Endothelial cell (in vitro differentiated cells): ENCODE measurements at places on chromosomes 12 and 14. TPM values are rescaled to one million over a fixed set of nuclear protein-coding genes. Genes with fewer than 3 reads are reported as not detected.

GRCh38 chr12:81170072-81170471 is 92.2 kb downstream of the ACSS3 start:
- no peak overlapping the region for H3K27ac ChIP-seq
- peaks cover 2% of the 10 kb centered on the region for H3K27me3 ChIP-seq
- DNase-seq: no peak
- H3K36me3 ChIP-seq: no peaks in the 10 kb centered on the region
- no peak overlapping the region for H3K4me3 ChIP-seq

- H3K27ac ChIP-seq: no peak overlapping the region
- H3K4me3 ChIP-seq: no peak overlapping the region
- peak; percentile 6 for DNase-seq
- no peaks in the 10 kb centered on the region for H3K36me3 ChIP-seq
Measured at GRCh38 chr14:98408024-98408555, 863.9 kb downstream of the BCL11B start.

GRCh38 chr14:50667684-50667995 is 466 bp downstream of the SAV1 start:
- no peak for DNase-seq
- H3K36me3 ChIP-seq: no peaks in the 10 kb centered on the region
- H3K27me3 ChIP-seq: peaks cover 3% of the 10 kb centered on the region
- H3K4me1 ChIP-seq: peaks cover 8% of the 10 kb centered on the region

GRCh38 chr12:69655616-69656340 is 43.3 kb downstream of the BEST3 start:
- H3K36me3 ChIP-seq: no peaks in the 10 kb centered on the region
- H3K27ac ChIP-seq: no peak overlapping the region
- DNase-seq: no peak
- no peaks in the 10 kb centered on the region for H3K27me3 ChIP-seq
- H3K4me1 ChIP-seq: no peaks in the 10 kb centered on the region

DNA sequence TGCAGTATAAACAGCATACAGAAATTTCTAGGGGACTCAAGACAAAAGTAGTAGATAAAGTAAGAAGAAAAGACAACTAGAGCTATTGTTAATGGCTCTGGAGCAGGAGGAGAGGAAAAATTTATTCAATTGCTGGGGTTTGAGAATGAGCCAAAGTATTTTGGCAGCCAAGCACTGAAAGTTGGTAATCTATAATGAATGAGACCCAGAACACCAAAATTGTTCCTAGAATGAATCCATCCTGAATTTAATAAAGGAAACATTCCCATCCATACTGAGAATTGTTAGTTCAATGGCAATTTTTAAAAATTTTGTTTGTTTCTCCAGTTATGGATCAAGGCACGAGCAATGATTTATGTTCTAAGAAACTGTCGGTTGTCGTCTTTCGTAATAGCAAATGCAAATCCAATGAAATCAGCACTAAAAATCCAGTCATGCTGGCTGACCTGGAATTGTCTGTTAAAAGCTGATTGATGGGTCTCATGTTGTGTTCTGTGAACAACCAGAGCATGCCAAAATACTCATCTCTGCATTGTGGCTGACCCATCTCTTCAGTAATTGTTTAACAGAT is 170.9 kb upstream of the LMNTD1 start:
- H3K4me3 ChIP-seq: no peak overlapping the region
- peaks cover under 1% of the 10 kb centered on the region for H3K4me1 ChIP-seq
- H3K27me3 ChIP-seq: no peaks in the 10 kb centered on the region
- H3K36me3 ChIP-seq: no peaks in the 10 kb centered on the region
- no peak overlapping the region for H3K27ac ChIP-seq
- no peak for DNase-seq

DNA sequence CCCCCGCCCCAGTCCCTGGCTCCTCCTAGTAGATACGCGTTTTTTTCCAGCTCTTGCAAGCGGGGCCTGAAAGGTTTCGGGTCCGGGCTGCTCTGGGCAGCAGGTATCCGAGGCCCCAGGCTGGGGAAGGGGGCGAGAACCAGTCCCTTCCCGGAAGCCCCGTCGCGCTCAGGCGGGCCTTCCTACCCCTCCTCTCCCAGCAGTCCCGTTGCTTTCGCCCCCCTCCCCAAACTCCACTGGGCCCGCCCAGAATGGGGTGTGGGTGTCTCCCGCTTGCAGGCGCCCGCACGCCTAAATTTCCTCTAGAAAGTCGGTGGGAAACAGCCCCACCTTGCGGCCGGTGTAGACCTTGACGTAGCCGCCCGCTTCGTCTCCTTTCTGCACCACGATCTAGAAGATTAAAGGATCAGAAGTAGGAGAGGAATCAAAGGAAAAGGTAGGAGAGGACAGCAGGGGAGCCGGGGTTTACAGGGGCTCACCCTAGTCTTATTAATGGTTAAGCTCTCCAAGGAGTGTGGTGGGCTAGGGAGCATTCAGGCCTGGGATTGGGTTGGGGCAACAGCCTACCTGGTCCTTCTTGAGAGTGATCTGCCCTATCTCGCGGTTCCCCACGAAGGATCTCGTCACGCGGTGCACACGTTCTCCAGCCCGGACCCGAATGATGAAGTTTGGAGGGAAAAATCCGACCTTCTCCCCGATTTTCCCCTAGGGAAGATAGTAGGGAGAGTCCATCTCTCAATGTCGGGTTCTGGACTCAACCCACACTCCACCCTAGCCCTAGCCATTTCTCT is 7.3 kb downstream of the STAC3 start:
- no peak overlapping the region for H3K27ac ChIP-seq
- H3K36me3 ChIP-seq: peaks cover 10% of the 10 kb centered on the region
- H3K4me1 ChIP-seq: peaks cover 19% of the 10 kb centered on the region
- H3K27me3 ChIP-seq: peaks cover 31% of the 10 kb centered on the region

DNA sequence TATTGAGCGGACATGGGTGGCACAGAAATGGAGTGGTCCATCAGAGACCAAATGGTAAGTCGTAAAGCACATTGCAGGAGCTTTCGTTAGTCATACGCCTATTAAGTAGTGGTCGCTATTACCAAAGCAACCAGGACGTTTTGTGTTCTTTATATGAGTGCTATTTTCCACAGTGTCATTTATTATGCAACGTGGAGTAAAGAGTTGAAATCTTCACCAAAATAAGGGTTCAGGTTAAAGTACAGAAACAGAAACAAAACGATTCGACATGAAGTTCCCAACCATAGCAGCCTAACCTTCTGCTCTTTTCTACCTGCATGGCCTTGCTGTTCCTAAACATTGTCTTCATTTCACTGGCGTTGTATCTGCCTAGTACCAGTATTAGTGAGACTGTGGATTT is 20.1 kb upstream of the FGD4 start:
- H3K4me1 ChIP-seq: no peaks in the 10 kb centered on the region
- no peak overlapping the region for H3K4me3 ChIP-seq
- no peak for DNase-seq

- H3K27ac ChIP-seq: no peak overlapping the region
- H3K36me3 ChIP-seq: no peaks in the 10 kb centered on the region
- no peak overlapping the region for H3K4me3 ChIP-seq
- H3K4me1 ChIP-seq: no peaks in the 10 kb centered on the region
- H3K27me3 ChIP-seq: no peaks in the 10 kb centered on the region
Measured at GRCh38 chr12:25115677-25116076, 79.3 kb downstream of the DNAI7 start.

DNA sequence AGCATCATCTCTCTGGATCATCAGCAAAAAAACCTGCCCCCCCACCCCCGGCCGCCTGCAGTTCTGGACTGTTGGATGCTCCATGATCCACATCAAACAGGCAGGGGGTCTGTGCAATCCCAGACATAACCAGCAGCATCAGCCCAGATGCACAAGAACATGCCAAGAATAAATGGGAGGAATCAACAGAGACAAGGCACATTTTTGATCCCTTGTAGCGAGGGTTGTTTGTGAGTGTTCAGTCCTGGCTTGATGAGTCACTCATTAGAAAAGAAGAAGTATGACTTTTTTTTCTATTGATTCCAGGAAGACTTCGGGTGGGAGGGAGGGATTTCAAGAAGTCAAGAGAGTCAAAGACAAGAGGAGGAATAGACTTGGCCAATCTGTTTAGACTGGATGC is 244.2 kb downstream of the KSR2 start:
- H3K36me3 ChIP-seq: no peaks in the 10 kb centered on the region
- H3K4me3 ChIP-seq: no peak overlapping the region
- DNase-seq: no peak
- no peaks in the 10 kb centered on the region for H3K27me3 ChIP-seq

OASL gene
- not detected for total RNA-seq

DNA sequence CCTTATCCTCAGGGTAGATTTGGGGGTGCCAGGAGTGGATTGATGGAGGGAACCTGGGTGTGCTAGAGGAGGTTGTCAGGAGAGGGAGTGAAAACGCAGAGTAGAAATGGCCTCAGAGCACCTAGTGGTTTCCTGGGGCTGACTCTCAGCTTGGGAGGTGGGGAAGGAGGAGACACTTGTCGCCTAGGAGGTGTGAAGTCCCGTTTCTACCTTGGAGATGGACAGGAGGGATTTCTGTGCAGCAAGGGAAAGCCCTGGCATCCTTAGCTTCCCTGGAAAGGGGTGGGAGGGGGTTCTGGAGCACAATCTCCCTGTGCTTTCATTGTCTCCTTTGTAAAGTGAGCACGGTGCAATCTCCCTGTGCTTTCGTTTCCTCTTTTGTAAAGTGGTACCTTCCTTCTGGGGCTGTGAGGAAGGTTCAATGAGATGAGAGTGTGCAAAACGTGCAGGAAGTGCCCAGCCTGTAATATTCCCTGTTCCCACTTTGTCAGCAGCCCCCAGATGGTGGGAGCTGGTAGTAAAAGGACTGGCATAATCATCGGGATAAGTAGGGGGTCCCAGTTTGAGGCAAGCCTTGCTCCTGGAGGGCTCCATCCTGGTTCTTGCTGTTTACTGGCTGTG is 1.6 kb downstream of the OAS3 start:
- no peak overlapping the region for H3K27ac ChIP-seq
- H3K4me3 ChIP-seq: no peak overlapping the region
- no peaks in the 10 kb centered on the region for H3K36me3 ChIP-seq
- peaks cover 15% of the 10 kb centered on the region for H3K4me1 ChIP-seq
- H3K27me3 ChIP-seq: peaks cover 2% of the 10 kb centered on the region

DNA sequence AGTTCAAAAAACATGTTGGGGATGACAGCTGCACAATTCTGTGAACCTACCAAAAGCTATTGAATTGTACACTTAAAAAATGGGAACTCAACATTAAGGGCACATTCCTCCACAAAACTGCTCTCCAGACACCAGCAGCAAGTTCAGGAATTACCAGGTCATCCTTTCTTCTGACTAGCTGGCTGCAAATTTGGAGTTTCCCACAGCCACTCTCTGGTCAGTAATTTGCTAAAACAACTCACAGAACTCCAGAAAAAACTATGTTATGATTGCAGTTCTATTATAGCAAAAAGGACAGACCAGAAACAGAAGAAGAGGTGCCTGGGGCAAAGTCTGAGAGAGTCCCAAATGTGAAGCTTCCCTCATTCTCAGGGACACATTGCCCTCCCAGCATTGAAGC is 20.1 kb upstream of the PLEKHD1 start:
- H3K36me3 ChIP-seq: no peaks in the 10 kb centered on the region
- no peak for DNase-seq
- no peak overlapping the region for H3K4me3 ChIP-seq
- H3K27ac ChIP-seq: no peak overlapping the region

LHX5 gene
- total RNA-seq: not detected

LMO3 gene
- total RNA-seq: not detected

- no peak for DNase-seq
- peaks cover 8% of the 10 kb centered on the region for H3K27me3 ChIP-seq
- no peak overlapping the region for H3K4me3 ChIP-seq
- H3K36me3 ChIP-seq: no peaks in the 10 kb centered on the region
- H3K4me1 ChIP-seq: peaks cover 38% of the 10 kb centered on the region
Measured at GRCh38 chr12:57890191-57891115, 43.9 kb upstream of the CTDSP2 start.

GRCh38 chr12:52203079-52203921 is 11.5 kb upstream of the KRT80 start:
- peaks cover 8% of the 10 kb centered on the region for H3K27me3 ChIP-seq
- peaks cover 4% of the 10 kb centered on the region for H3K36me3 ChIP-seq
- no peak overlapping the region for H3K4me3 ChIP-seq
- peaks cover 45% of the 10 kb centered on the region for H3K4me1 ChIP-seq
- no peak for DNase-seq
- no peak overlapping the region for H3K27ac ChIP-seq

OTUB2 gene
- total RNA-seq: 2.3 TPM

- H3K4me1 ChIP-seq: no peaks in the 10 kb centered on the region
- H3K27me3 ChIP-seq: no peaks in the 10 kb centered on the region
- no peaks in the 10 kb centered on the region for H3K36me3 ChIP-seq
- no peak overlapping the region for H3K27ac ChIP-seq
- no peak for DNase-seq
- H3K4me3 ChIP-seq: no peak overlapping the region
Measured at GRCh38 chr12:78143717-78144116, 313.0 kb downstream of the NAV3 start.

GRCh38 chr12:121009741-121010140 is 6.5 kb downstream of the C12orf43 start:
- H3K36me3 ChIP-seq: peaks cover 18% of the 10 kb centered on the region
- DNase-seq: no peak
- no peak overlapping the region for H3K4me3 ChIP-seq
- peaks cover 1% of the 10 kb centered on the region for H3K4me1 ChIP-seq

DNA sequence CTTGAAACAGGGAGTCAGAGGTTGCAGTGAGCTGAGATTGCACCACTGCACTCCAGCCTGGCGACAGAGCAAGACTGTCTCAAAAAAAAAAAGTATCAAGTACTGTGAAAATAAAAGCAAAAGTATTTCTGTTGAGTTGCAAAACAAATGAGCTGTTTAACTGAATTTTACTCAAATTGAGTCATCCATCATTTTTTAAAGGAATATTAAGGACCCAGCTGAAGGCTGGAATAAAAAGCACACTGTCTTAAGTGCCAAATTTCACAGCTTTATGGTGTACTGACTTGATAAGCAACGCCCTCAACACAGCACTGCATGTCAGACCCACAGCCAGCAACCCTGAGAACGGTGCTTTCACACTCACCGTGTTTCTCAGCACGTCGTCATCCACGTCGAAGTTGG is 57.9 kb downstream of the AMN start:
- no peak overlapping the region for H3K4me3 ChIP-seq
- H3K27me3 ChIP-seq: peaks cover 12% of the 10 kb centered on the region
- H3K27ac ChIP-seq: no peak overlapping the region
- peaks cover 12% of the 10 kb centered on the region for H3K4me1 ChIP-seq
- H3K36me3 ChIP-seq: peaks cover 54% of the 10 kb centered on the region

CD163 gene
- 0.90 TPM for total RNA-seq

DNA sequence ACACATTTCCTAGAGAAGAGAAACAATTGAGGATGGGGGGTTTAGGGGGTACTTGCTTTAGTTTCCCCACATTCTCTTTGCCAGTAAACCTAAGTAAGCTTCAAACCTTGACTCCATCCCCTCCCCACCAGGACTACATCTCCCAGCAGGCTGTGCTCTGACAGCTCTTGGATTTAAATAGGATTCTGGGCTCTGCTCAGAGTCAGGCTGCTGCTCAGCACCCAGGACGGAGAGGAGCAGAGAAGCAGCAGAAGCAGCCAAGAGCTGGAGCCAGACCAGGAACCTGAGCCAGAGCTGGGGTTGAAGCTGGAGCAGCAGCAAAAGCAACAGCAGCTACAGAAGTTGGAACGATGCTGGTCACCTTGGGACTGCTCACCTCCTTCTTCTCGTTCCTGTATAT is 20.6 kb downstream of the RDH12 start:
- no peak for DNase-seq
- H3K4me1 ChIP-seq: peaks cover 12% of the 10 kb centered on the region
- H3K36me3 ChIP-seq: no peaks in the 10 kb centered on the region
